ENCODE measurements at places on chromosomes 12 and 14.
A peak's percentile ranks its signal among the peaks of the same experiment; 100 is the strongest.

GRCh38 chr12:106280106-106280505, 22.4 kb upstream of the TCP11L2 start:
- no peak for DNase-seq

GRCh38 chr12:22190-22529, 44.4 kb upstream of the IQSEC3 start:
- no peak for DNase-seq

DNA sequence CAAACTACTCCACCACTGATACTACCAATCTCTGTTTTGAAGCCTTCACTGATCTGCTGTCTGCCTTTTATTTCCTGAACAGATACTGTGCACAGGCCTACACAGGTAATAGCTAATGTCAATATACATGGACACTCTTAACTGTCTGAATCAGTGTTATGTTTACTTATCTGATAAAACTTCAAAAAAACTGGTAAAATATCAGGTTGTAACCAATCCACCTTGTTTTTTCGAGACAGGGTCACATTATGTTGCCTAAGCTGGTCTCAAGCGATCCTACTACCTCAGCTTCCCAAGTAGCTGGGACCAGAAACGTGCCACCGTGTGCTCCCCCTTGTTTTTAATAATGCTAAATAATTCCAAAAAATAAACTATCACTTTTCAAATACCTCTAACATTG, 43.5 kb downstream of the HECTD1 start:
- no peak for DNase-seq

- no peak for DNase-seq
Observed at GRCh38 chr12:110246636-110247339, 34.3 kb upstream of the ATP2A2 start.

GRCh38 chr12:106072751-106073150, 66.0 kb downstream of the NUAK1 start:
- DNase-seq, result no peak

- peak; percentile 78 for DNase-seq
Observed at GRCh38 chr14:50407111-50407812, 10.6 kb upstream of the CDKL1 start.

DNA sequence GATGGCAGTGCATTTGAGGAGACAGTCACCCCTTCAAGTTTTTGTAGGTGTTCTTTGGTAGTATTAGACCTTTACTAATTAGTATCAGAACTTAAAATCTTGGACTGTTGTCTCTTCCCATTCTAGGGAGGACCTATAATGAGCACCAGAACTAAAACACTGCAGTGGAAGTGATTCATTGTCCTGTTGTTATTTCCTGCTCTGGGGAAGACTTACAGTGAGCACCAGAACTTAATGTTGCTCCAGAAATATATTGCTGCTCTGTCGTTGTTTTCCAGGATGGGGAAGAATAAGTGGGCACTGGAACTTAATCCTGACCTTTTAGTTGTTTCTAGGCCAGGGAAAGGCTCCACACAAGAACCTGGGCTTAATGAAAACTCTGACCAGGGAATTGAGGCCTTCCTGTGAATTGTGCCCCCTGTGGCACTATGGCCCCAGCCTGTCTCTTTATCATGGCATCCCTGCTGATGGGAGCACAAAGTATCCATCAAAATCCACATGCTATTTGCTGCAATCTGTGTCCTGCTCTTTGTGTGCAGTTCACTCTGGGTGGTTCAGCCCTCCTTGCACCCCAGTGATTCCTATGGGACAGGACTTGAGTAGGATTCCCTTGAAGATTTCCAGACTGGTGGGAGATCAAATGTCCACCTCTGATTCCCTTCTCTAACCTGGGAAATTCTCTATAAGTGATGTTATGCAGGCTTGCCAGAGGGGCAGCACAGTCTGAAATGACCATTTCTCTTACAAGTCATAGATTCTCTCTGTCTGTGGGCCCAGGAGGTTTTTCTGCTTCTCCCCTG, 175.8 kb downstream of the PAWR start:
- DNase-seq, result no peak

DNA sequence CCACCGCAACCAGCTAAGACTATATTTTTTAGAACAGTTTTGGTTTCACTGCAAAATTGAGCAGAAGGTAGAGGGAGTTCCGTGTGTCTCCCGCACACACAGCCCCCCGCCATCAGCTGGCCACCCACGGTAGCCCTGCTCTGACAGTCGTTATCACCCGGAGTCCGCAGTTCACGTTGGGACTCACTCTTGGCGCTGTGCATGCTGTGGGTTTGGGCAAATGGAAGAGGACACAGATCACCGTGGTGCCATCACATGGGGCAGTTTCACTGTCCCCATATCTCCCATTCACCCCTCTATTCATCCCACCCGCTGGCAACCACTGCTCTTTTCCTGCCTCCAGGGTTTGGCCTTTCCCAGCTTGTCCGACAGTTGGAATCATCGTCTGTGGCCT, 31.8 kb upstream of the ULK1 start:
- DNase-seq, result no peak

- no peak for DNase-seq
Observed at GRCh38 chr14:71399057-71399487, 491.8 kb downstream of the PCNX1 start.

DNA sequence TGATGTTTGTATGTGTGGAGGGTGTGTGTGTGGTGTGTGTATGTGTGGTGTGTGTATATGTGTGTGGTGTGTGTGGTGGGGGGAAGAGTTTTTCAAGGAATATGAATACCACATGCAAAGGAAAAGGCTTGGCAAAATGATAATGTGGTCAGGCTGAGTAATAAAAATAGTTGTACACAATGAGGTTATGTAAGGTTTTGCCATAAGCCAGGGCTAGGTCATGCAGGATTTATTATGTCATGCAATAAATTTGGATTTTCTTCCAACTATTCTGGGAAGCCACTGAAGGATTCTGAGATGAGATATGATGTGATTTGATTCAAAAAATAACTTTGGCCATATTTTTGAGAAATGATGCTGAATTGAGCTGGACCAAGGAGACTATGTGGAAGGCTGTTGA, 1191.6 kb upstream of the SEL1L start:
- DNase-seq, result peak; percentile 88

DNA sequence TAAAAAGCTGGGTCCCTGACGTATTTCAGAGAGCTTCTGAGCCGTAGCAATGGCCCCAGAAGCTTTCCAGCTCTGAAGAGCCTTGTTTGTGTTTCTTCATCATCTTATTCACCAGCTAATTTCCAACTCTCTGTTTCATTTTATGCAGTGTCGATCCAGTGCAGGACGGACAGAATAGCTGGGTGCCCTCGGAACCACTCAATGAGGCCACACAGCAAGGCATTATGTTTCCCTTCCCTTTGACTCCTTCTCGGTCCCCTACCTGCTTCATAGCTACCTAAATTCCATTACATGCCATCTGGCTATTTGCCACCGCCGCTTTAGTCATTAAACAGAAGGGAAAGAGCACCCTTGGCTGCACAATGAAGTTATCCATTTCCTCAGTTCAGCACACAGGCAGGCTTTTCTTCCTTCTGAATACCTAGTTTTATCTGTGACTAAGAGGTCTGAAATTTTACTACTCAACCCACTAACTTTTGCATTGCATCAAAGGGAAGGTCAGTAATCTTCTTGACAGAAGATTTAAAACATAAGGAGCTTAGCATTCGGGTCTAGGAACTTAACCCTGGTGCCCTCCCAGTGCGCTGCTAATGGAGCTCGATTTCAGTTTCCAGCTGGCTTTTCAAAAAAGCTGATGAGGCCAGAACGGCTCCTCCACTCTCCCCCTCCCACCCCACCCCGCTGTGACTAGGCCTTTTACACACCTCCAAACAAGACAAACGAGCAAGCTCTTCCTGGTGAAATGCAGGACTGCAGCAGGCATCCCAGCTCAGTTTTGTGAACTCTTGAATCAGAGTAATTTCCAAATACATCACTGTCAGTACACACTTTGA, 176.8 kb downstream of the GXYLT1 start:
- DNase-seq, result no peak

DNA sequence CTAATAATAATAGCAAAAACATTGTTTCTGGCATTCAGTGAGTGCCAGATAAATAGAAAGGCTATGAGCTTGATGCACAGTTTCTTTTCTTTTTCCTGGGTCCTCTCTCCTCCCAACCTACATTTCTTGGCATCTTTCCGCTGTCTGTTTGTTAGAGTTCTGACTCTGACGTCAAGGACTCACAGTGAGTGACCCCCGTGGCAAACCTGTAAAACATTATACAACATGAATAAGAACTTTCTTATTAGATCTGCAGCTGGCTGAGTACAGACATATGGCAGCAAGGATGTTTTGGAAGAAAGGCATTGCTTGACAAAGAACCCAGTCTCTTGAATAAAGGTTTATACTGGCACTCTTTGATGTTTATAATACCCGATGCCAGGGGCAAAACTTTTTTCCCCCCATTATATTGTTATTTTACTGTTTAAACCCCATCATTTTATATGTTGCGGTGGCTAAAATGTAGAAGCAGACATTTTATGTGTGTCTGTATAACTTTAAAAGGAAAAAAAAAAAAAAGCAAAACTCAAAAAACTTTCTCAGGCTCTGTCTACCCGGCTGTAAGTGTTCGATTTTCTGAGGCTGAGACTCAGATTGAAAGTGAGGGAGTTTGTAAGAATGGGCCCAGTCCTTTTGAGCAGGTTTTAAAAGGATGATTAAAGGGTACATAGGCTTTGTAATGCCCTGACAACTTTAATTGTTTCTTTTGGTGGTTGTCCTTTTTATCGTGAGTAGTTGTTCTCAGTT, 159.3 kb downstream of the PDE3A start:
- peak; percentile 62 for DNase-seq

GRCh38 chr14:53534841-53535240, 381.7 kb upstream of the DDHD1 start:
- peak; percentile 77 for DNase-seq

DNA sequence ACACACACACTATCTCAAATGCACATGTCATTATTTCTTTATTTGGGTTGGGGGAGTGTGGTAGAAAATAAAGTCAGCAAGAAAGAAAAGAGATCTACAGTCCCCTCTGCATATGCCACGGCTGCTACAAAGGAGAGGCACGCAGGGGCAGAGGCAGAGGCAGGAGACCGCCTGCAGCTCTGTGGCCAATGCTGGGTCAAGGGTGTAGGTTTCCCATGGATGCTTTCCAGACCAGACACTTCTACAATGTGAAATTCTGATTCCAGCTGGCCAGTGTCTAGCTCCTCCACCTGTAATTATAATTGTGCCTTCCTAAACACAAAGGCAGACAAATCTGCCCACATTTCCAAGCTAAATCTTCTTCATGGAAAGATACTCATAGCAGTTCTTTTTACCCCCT, 19.2 kb downstream of the VPS37B start:
- DNase-seq, result no peak

DNA sequence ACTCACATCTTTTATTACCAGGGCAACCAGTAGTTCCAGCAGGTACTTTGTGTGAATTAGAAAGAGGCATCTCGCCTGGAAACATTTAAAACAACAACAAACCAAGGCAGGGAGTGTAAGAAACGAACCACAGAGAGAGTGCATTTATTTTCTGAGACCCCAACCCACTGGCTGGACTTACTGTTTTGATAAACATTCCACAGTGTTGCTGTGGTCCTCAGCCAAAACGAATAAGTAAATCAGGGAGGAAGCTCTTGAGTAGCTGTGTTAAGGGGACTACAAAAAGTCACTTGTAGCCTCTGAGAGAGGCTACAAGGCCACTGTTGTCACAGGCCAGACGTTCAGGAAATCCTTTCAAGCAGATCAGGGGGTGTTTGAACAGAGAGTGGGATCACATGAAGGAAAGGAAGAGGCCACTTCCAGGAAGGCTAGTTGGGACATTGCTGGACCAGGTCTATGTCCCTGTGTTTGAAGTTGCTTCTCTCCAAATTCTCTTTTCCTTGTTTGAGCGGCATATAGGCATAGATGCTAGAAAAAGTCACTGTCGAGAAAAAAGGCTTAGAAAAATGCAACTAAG, 33.8 kb downstream of the DMAC2L start:
- DNase-seq, result no peak

GRCh38 chr12:72485017-72485701, 213.0 kb downstream of the TRHDE start:
- no peak for DNase-seq

DNA sequence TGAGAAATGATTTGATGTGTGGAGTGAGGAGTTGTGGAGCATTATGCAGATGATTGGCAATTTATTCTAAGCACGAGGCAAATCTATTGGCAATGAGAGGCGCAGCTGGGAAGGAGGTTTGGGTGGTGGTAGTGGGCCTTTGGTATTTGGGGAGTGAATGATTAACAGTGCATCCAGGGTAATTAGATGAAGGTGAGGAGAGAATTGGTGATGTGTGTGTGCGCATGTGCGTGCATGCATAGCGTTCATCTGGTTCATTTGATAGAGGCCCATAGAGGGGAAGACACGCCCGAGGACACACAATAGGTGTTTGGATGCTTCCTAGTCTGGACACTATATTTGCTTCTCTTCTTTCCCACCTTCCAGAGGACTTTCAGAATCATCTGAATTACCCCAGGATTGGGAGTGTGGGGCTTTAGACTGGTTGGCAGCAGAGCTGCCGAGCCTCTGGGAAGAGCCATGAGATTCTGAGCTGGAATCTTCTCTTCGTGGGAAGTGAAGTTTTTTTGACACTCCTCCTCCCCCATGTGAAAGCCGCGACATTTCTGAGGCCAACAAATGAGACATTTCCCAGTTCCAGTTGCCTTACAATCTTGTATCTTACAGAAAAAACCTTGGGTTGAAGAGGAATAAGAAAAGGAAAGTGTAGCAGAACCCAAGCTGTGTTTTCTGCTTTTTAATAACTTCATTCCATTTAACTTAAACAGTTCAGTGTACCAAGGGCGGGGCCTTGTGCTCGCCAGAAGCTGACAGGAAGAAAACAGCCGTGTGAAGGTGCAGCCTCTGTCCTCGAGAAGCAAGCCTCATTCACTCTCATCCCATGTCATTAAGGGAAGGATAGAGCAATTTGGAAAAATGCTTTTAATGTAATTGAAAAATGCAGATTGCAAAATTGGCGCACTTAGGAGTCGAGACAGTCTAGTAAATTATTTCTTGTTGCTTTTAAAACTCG, 65.2 kb downstream of the SLC25A47 start:
- no peak for DNase-seq

DNA sequence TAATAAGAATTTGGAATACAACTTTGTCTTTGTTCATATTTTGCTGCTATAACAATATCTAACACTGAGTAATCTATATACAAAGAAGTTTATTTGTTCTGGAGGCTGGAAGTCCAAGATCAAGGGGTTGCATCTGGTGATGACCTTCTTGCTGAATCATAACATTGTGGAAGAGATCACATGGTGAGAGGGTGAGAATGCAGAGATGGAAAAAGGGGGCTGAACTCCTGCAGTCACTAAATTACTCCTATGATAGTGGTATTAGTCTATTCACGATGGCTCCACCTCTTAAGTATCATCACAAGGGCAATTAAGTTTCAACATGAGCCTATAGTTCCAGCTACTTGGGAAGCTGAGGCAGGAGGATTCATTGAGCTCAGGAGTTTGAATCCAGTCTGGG, 4.5 kb upstream of the AKAP6 start:
- DNase-seq, result no peak

GRCh38 chr12:52379536-52379935, 5.9 kb downstream of the KRT84 start:
- no peak for DNase-seq
